ENCODE measurements at places on chromosomes 12 and 14.

- peak; percentile 18 for DNase-seq
These were observed 139.7 kb downstream of the SLCO1B3 start for GRCh38 chr12:20950248-20950647.

- peak; percentile 93 for DNase-seq
These were observed 23.3 kb upstream of the EMP1 start for GRCh38 chr12:13173012-13173932.

- DNase-seq = no peak
These were observed 6.0 kb downstream of the BTG1 start for GRCh38 chr12:92139634-92140150.

- no peak for DNase-seq
These were observed 3.5 kb upstream of the SEL1L start for GRCh38 chr14:81537193-81537592.

- DNase-seq = no peak
These were observed 1659.2 kb upstream of the FLRT2 start for GRCh38 chr14:83870546-83871270.

DNA sequence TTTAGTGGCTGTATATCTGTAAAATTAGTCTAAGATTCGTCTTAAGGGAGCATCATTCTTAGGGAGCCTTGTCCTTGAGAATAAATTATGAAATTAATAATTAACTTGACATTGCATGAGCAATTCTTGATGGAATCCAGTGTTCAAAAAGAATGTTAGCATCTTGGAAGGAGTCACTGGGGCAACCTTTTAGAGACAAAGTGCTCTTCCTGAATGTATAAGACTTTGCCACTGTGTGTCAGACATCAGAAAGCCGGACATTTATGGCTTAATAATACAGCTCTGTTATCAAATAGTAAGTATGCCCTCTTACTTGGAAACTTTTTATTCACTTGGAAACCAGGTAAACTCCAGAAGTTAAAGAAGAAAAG is 83.3 kb downstream of the CCER1 start:
- DNase-seq = no peak
